Activated CD4-positive, alpha-beta T cell treated with anti-CD3 and anti-CD28 coated beads, Interleukin-2, Interleukin-4, amounts not matched to agents 100 ng/mL and 50 ng/mL, durations not matched to agents 16 hours and 8 hours (primary cell): ENCODE measurements at places on chromosomes 6 and 20.

- no peak for DNase-seq
Observed at GRCh38 chr6:42961020-42961470, 491 bp downstream of the GNMT start.

DNA sequence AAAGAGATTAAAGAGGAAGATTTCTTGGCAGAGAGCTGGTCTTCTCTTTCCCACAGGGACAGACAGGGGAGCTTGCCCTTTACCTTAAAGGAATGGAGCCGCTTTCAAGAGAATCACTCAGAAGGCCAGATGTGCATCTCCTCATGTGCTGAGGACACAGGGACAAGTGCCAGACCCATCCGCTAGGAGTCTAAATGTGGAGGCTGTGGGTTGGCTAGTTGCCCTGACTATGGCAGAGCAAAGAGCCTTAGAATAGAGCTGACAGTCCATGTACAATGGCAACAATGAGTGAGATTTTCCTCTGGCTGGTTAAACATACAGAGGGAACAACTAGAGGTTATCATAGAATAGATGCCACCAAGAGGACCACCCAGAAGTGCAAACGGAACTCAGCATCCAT lies 7.3 kb upstream of the DOK5 start:
- no peak for DNase-seq

DNA sequence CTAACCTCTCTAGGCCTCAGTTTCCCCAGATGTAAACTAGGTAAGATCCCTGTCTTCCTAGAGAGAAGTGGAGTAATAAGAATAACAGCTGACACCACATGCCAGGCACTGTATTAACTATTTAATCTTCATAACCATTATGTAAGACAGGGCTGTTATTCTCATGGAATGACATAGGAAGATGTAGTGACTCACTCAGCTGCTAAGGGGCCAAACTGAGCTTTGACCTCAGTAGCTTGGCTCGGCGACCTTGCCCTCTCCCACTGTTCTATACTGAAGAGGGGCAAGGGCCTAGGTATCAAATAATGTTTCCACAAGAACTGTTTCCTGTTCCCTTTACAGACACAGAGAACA lies 2.9 kb upstream of the MDGA1 start:
- DNase-seq: no peak

DNA sequence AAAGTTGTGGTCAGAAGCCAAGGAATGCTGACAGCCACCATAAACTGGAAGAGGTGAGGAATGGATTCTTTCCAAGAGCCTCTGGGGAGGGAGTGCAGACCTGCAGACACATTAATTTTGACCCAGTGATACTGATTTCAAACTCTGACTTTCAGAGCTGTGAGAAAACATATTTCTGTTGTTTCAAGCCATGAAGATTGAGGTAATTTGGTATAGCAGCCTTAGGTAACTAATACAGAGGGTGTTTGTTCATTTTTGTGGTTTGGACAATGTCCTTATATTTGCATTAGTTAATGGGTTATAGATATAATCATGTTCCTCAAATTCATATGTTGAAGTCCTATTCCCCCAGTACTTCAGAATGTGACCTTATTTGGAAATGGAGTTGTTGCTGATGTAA lies 85.4 kb upstream of the GTSF1L start:
- no peak for DNase-seq

GRCh38 chr6:75272145-75272840 lies 12.3 kb downstream of the TMEM30A start:
- no peak for DNase-seq
